Stimulated activated CD8-positive, alpha-beta memory T cell treated with anti-CD3 and anti-CD28 coated beads, Interleukin-7, amount 100 ng/mL, for 1 hour (primary cell): ENCODE measurements at places on chromosomes 7 and 10.

DNA sequence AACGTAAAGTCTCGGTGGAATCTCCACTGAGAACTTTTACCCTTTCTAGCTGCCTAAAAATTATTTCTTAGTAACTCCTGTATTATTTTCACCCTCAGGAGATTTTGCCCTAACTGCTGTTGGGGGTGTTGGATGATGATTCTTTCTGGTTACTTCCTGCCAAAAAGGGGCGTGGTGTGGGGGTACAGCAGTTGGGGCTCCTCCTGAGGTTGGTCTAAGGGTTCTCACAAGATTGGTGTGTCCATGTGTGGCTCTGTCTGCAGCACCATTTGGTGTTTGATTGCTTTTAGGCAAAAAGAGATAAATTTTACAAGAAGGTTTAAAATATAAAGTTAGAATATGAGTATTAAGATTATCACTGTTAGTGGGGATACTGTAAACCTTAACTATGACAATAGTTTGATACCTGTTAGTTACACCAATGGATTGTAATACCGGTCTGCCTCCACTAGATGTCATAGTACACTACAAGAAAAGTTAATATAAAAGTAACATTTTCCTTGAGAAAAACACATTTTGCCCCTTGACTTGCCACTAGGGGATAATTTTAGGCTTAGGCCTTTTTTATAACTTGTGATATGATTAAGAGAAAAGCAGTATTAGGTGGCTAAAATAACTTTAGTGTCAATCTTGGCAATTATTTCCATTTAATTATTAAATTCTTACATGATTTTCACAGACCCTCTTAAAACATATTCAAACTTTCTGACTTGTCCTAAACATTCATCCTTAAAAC lies 928.7 kb downstream of the IPMK start:
- DNase-seq: no peak

GRCh38 chr7:5425507-5426225 lies 2.0 kb upstream of the TNRC18 start:
- DNase-seq: no peak

DNA sequence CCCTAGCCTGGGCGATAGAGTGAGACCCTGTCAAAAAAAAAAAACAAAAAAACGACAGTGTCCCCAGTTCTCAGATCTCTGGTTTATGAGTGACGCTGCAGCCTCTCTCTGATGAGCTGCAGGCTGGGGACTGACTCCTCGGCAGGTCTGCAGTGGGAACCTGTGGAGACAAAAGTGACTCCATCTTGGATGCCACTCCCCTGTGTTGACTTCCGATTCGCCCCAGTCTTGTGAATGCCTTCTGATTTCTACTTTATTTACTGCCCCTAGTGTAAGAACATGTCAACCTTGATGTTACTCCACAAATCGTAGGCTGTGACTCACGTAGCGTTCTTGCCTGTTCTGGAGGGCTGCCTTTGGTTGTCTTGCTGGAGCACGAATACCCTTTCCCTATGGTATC lies 6.2 kb downstream of the TACR2 start:
- no peak for DNase-seq

DNA sequence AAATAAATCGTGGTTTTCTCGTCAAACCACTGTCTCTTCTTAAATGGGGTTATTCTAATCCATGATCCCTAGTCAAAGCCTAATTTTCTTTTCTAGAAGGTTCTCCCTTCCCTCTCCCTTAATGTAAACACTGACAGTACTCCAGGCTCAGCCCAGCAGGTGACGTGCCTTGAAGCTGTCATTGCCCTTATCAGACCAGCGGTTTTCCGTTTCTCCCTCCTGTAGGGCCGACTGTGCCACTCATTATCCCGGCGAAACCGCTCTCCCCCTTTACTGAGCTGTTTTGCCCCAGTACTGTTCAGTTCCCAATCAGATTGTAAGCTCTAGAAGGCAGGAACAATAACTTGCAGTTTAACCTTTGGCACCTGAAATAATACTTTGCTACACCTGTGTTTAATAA lies 153.5 kb upstream of the RHEB start:
- no peak for DNase-seq

DNA sequence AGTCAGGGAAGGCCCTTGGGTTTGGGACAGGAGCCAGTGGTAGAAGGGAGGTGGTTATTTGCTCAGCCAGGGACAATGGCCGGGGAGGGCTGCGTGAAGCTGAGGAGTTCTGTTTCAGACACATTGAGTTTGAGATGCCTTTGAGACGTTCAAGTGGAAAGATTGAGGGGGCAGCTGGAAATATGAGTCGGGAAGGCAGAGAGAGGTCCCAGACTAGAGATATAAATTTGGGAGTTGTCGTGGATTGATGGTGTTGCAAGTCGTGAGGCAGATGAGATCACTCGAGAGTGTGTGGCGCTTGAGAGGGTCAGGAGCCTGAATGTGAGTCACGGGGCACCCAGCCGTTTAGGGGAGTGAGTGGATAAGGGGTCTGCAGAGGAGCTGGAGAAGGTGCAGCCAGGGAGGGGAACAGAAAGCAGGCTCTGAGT lies 73.3 kb downstream of the ZMIZ1 start:
- DNase-seq: no peak

DNA sequence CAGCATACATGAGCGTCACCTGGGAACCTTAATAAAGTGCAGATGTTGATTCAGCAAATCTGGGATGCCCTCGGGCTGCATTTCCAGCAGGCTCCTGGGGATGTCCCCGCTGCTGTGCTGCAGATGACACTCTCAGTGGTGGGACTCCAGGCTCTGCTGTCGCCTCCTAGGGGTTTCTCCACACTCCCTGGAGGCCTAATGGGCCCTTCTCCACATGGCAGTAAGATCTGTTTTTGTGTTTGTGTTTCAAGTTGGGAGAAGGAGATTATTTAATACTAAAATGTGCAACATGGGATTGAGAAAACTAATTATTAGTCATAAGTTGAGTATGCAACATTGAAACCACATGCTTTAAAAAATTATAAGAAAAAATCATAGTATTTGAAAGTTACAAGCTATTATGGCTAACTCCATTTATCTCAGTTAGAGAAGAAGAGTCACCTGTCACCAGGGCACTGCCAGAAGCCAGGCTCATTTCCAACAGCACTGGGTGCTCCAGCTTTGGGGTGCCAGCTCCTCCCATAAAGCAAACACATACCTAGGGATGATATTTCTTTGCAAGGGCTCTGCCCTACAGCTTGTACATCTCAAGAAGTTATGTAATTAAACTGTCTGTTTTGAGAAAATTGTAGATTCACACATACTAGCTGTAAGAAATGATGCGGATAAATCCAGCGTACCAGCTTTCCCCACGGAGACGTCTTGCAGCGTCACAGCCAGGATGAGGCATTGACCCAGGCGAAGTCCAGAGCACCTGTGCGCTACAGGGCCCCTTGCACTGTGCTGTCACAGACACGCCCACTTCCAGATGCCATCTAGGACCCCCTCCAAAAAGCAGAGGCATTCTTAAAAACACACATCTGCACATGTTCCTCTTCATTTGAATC lies 106.4 kb downstream of the EGFR start:
- DNase-seq: no peak

GRCh38 chr7:75729851-75730274 lies 8.9 kb downstream of the HIP1 start:
- no peak for DNase-seq

GRCh38 chr10:82887488-82887887 lies 1012.5 kb downstream of the NRG3 start:
- DNase-seq: no peak

- no peak for DNase-seq
These were observed at the start of gene CALHM3 for GRCh38 chr10:103479135-103479534. TSS of gene CALHM3 (minus strand) at chr10:103479240. CDS start at chr10:103479032, 208 bp downstream.

DNA sequence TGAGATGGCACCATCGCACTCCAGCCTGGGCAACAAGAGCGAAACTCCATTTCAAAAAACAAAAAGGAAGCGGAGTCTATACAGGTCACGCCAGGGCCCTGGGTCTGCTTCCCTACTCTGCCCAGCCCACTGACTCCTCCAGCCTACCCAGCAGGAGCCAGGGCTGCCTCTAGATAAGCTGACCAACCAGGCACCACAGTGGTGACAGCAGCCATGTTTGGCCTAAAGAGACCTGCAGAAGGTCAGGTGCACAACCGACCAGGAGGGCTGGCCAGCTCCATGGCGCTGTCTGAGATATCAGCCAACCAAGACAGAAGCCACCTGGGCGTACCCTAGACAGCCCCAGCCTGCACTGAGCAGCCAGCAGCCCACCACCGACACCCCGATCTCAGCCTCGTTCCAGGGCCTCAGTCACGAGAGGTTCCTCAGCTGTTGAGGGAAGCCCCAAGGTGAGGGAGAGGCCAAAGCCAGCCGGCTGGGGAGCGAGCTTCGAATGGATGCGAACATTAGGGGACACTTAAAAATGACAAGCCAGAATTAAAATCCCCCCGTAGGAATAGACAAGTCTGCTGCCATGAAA lies 24.4 kb upstream of the PWWP2B start:
- no peak for DNase-seq

DNA sequence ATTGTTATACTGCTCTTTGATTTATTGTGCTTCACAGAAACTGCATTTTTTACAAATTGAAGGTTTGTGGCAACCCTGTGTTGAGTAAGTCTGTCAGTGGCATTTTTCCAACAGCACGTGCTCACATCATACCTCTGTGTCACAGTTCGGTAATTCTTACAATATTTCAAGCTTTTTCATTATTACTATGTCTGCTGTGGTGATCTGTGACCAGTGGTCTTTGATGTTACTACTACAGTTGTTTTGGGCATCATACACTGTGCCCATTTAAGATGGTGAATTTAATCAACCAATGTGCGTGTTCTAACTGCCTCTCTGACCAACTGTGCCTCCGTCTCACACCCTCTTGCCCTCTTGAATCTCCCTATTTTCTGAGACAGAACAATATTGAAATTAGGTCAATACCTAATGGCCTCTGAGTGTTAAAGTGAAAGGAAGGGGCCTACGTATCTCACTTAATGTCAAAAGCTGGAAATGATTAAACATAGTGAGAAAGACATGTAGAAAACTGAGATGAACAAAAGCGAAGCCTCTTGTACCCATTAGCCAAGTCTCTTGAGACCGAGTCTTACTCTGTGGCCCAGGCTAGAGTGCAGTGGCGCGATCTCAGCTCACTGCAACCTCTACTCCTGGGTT lies 20.2 kb upstream of the ASL start:
- DNase-seq: no peak

- DNase-seq: no peak
These were observed 90.8 kb upstream of the KDM7A start for GRCh38 chr7:140267381-140268226.

GRCh38 chr7:154881026-154881425 lies 121.9 kb downstream of the PAXIP1 start:
- DNase-seq: no peak

DNA sequence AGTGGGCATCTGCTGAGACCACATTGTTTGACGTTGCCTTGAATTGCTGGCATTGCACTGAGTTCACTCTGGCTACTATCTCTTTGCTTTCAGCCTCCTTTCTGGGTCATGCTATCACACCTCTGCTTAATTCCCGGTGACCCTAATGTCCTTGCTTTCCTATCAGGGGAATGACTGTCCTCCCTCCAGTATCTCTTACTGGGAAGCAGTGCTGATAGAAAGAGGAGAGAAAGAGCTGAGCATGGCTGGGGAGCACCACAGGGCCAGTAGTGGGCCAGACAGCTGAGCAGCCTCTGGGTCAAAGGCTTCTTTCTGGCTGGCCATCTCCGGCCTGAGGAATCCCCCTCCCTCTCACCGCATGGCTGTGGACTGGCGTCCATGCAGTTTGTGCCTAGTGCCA lies 428.7 kb downstream of the INHBA start:
- DNase-seq: no peak

DNA sequence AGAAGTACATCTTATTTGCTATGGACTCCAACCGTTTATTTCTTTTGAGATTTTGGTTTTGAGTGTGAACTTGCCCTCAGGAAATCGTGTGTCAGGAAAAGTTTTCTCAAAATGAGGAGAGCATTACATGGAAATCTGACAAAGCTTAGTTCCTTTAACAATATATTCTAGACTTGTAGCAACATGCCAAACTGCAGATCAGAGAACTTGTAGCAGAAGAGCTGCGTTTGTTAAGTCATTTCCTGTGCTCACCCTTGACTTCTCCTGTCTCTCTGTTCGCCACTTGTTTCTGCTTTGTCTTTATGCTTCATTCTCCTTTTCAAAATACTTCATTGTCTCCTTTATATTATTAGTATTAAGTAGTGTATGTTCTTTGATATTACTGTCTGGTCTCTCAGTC lies 116.6 kb upstream of the FOXP2 start:
- no peak for DNase-seq

DNA sequence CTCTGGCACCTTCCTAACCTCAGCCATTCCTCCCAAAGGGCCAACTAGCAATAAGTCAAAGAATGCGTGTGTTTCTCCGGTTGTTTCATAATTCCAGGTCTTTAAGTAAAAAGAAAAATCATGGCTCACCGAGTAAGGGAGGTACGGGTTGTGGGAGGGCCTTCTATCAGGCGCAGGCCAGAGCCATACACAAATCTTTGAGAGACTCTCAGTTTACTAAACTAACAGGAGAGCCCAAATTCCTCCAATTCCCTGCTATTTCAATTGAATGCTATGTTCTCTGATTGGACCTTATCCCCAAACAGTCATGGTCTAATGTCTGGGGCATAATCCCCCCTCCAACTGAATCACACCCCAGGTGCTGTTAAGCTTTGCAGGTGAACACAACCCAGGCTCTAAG lies 26.2 kb upstream of the SLF2 start:
- DNase-seq: no peak

DNA sequence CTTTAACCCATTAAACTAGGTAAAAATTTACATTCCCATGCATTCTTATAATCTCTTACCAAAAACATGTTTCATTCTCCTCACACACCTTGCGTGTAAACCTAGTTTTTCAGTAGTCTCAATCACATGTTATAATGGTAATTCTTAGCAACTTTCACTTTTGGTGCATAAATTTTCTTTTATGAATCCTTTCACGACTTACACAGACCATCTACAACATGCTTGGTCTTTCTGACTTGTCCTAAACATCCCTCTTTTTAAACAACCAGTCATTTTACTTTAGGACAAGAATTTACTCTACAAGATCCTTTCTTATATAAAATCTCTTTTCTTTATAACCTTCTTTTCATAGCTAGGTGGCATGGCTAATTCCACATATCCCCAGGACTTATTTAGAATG lies 25.8 kb downstream of the FBXL13 start:
- DNase-seq: no peak

DNA sequence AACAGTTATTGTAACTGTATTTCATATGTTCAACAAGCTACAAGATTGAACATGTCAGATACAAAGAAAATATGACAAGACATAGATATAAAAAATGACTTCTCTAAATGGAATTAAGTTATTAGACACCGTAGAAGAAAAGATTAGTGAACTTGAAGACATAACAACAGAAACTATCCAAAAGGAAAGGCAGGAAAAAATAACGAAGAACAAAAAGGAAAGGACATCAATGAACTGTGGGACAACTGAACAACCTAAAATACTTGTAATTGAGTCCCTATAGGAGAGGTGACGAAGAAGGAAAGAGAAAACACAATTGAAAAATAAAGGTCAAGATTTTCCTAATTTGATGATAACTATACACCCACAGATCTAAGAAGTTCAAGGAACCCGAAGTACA lies 32.3 kb downstream of the UPF2 start:
- DNase-seq: no peak

GRCh38 chr7:149595541-149595940 lies 97.9 kb upstream of the ZNF746 start:
- no peak for DNase-seq
